ENCODE measurements at places on chromosomes 4 and X.

- no peak for DNase-seq
Measured at GRCh38 chr4:167622481-167623240, 388.4 kb upstream of the SPOCK3 start.

DNA sequence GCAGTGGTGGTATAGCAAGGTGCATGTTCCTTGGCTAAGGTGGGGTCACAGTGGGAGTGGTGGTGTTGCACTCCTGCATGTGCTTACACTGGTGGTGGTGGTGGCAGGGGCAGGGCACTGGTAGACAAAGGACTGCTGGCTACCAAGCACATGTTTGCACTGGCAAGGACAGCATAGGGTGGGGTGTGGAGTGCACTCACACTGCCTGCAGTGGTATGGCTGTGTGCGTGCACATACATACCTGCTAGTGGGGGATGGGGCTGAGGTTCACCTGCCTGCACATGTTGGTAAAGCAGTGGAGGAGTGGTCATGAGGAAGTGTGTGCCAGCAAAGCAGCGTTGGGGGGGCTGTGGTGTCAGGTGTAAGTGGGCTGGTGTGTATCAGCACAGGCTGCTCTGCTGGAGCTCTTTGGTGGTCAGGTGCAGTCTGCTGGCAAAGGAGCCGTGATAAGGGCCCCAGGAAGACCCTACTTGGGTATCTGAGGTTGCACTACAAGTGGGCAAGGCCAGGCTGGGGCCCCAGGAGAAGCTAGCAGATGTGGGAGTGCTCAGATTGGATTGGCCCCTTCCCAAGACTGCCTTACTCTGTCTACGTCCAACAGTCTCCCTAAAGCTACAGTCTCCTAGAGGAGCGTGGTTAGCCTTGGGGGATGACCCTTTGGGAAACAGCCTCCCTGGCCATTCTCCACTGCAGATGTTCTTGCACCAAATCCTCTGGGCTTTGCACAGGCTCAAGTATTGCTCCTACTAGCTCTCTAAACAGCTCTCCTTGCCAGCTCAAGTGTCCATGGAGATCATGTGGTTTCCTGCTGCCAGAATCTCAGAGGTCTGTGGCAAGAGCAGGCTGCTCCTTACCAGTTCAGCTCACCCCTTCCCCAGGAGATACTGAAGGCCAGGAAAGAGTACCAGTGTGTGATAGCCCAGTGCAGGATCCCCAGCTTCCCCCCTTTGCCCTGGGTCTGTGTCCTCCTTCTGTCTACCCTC lies 486.3 kb upstream of the PABPC4L start:
- DNase-seq: no peak

- no peak for DNase-seq
Measured at GRCh38 chr4:16492872-16493271, 266.6 kb upstream of the TAPT1 start.

GRCh38 chr4:52641854-52642563 lies 17.1 kb downstream of the USP46 start:
- no peak for DNase-seq

- no peak for DNase-seq
Measured at GRCh38 chr4:26015133-26015651, 101.2 kb downstream of the SMIM20 start.

GRCh38 chr4:126630230-126630629 lies 1002.5 kb upstream of the INTU start:
- DNase-seq: no peak

GRCh38 chr4:77092975-77093374 lies 17.2 kb upstream of the CCNI start:
- DNase-seq: no peak
